ENCODE measurements at places on chromosomes 12 and 14. TPM values are rescaled to one million over a fixed set of nuclear protein-coding genes. Genes with fewer than 3 reads are reported as not detected.

GRCh38 chr14:68692216-68692615, 100.7 kb downstream of the ZFP36L1 start:
- DNase-seq, result no peak

- DNase-seq, result no peak
These were observed 901.7 kb downstream of the LRFN5 start for GRCh38 chr14:42508209-42508946.

Gene WNT1
- not detected for total RNA-seq

Gene CCDC59
- total RNA-seq, result 91.8 TPM

Gene TM7SF3
- 213 TPM for total RNA-seq

GRCh38 chr12:91331371-91331770, 148.8 kb upstream of the DCN start:
- DNase-seq, result no peak
